ENCODE measurements at places on chromosomes 16 and 17.

- DNase-seq = no peak
These were observed 15.3 kb downstream of the ZZEF1 start for GRCh38 chr17:4127555-4127954.

- DNase-seq = no peak
These were observed 152.4 kb downstream of the ABCC12 start for GRCh38 chr16:48003206-48003907.

DNA sequence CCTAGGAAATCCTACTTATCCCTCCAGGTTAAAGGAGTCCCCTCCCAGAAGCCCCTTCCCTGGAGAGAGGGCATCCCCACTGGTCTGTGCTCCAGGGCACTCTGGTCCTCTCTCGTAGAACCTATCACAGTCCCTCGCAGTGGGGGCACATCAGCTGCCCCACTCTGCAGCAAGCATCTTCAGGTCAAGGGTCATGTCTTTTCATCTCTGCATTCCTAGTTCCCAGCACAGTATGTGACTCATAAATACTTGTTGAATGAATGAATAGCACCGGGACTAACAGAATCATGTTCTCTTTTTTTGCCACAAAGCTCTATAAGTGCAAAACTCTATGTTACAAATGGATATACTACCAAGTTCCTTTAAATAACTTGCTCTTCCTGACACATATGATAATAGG lies 36.0 kb downstream of the RNF157 start:
- DNase-seq = no peak

DNA sequence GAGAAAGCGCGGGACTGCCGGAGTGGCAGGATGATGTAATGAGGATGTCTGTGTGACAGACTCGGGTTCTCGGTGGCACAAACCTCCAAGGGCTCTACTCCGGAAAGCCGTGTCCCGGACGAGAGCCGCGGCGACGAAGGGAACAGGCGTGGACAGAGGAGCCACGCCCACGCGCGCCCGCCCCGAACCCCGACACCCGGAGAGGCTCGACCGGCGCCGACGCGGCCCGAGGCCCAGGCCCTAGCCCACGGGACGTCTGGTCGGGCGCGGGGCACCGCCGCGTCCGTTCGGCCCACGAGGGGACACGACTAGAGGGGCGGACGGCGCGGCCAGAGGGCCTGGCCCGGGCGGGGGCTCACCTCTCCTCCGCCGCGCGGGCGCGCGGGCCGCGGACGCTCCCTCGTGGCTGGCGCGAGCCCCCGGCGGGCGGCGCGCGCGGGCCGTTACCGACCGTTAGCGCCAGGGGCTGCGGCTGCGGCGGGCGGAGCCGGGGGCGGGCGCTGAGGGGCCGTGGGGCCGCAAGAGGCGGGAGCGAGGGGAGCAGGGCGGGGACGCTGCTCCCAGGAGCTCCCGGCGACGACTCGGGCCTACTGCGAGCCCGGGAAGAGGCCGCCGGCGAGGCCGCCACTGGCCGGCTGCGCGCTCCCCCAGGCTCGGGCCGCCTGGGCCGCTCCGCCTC lies 2.1 kb upstream of the IRX5 start:
- DNase-seq = peak; percentile 35

- DNase-seq = no peak
These were observed 25.2 kb downstream of the MIS12 start for GRCh38 chr17:5511401-5512225.

DNA sequence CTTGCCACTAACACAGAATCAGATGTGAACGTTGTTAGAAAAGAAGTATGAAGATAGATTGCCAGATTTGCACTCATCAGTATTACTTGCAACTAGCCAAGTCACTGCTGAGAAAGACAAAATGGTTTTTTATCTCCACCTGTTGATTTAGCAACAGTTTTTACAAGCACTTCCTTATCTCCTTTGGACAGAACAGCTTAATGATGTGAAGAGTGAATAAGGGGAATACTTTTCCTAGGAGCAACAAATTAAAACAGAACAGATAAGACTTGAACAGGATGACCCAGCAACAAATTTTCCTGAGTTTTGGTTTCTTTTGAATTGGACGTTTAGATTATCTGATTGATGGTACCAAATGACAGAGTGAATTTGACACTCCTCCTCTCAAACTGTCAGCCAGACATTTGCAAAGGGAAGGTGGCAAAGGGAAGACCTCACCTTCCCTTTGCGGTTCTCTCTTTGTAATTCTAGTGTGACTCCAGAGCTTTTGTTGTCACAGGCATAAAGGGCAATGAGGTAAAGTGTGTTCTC lies 130.6 kb downstream of the NLK start:
- DNase-seq = no peak

DNA sequence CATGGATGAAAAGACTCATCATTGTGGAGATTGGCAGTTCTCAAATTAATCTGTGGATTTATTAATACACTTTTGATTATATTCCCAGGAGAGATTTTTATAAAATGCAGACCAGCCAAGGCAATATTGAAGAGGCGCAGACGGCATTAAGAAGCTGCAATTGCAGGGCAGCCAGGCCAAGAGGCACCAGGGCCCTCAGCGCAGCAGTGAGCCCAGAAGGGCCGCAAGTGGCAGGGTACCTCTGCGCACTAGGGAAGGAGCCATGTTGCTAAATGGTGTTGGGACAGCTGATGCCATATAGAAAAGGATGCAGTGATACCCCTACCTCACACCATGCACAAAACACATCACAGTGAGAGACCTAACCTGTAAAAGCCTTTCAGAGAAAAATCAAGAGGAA lies 36.6 kb upstream of the CHMP6 start:
- DNase-seq = no peak

DNA sequence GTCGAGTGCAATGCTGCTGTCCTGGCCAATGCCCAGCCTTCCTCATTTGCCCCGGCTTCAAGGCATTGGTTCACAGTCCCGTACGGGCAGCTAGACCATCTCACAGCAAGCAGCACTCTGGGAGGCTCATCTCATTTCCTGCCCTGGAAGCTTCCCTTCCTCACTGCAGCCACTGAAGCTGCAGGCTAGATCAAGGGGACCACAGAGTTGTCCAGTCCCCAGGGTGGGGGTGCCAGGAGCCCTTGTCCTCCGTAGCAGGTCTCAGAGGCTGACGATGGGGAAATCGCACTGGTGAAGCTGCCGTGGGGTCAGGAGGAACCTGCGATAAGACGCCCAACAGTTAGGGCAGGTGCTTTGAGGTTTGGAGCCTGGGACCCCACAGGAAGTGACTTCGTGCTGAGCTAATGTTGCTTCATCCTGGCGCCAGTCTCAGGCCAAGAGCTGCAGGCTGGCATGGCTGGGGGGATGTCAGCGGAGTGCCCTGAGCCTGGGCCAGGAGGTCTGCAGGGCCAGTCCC lies at the start of gene SPNS3:
Gene SPNS3, plus strand, starts transcription at position 426 of the 517 bp plus-strand sequence. Its CDS starts 28 bp downstream, at position 454.
- peak; percentile 28 for DNase-seq

DNA sequence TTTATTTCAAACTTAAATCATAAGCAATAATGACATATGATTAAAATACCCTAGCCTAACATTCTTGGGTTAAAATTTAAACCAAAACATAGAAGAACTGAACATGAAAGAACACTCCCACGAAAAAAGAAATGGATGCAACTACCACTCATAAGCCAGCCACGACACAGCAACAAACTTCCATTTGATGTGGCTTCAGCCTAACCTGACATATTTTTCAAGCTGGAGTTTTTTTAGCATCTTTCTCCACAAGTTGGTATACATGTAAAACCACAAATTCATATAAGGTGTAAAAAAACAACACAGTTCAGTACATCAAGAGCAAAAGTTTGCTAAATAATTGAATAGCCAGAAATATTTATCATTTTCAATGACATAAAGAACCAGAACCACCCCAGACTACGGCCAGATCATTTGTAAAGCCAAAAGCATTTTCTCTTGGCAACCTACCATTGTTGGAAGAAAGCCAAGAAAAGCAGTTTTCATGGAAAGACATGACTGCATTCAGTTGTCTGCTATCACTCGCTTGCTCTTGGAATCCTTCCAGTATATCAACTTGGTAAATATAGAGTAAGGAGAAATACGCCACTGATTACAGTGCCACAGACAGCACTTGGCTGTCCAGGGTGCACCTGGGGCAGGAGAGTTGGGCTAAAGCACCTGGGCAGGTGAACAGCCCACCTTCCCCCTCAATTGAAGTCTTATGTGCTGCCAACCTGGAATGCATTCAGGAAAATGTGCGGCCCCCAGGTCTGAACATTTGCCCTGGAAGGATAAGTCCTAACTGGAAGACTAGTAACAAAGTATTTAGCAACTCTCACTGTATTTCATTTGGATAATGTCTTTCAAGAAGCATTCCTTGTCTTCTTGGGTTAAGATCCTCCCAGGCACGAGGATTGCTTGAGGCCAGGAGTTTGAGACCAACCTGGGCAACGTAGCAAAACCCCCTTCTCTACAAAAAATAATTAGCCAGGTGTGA lies 60.5 kb downstream of the CREBBP start:
- DNase-seq = no peak

DNA sequence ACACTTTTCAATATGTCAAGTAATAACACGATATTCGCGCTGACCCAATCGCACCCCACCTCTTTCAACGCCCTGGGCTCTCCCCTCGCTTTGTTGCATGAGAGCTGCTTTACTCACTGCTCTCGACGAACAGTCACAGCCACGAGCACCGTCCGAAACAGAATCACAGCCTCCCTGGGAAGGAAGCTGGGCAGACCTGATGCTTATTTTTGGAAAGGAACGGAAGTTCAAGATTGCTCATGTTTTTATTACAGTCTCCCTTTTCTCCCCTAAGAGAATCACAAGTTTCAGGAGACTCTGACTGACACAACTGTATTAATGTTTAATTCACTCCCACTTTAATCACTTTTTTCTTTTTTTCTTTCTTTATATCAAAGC lies 67.8 kb downstream of the ANKRD11 start:
- DNase-seq = no peak

GRCh38 chr16:78852081-78852635 lies 748.4 kb downstream of the MAF start:
- no peak for DNase-seq

- no peak for DNase-seq
These were observed 93.0 kb upstream of the RPL38 start for GRCh38 chr17:74110467-74110866.

DNA sequence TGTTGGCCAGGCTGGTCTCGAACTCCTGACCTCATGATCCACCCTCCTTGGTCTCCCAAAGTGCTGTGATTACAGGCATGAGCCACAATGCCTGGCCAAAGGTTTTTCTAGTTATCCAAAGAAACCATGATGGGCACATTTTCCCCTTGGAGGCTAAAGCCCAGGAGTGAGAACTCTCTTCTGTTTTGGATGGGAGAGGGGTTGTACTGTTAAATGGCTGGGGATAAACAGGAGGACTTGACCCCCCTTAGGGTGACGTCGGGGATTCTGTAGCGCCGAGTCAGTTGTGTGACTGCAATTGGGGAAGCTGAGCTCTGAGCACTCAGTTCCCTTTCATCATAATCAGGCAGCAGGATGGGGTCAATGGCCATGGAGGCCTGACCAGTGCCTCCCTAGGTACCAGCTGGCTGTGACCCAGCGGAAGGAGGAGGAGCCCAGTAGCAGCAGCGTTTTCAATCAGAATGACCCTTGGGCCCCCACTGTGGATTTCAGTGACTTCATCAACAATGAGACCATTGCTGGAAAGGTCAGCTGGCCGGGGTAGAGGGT lies 4.1 kb downstream of the AOC3 start:
- DNase-seq = no peak

- DNase-seq = peak; percentile 59
These were observed 155.6 kb upstream of the PLCG2 start for GRCh38 chr16:81623365-81624102.

DNA sequence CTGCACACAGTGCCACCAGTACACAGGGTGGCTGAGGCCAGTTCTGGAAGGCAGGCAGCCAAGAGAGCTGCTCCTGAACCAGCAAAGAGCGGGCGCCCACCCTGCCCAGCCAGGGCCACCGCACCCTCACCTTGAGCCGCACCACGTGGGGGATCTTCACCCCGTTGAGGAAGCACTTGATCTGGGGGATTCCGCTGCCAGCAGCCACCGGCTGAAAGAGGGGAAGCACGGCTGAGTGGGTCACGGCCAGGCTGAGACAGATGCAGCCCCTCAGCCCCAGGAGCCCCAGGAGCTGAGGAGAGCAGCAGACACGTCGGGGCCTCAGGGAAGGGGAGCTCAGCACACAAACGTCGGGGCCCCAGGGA lies 14.6 kb upstream of the CCDC154 start:
- DNase-seq = no peak

GRCh38 chr17:17938388-17939107 lies 33.7 kb downstream of the TOM1L2 start:
- no peak for DNase-seq

DNA sequence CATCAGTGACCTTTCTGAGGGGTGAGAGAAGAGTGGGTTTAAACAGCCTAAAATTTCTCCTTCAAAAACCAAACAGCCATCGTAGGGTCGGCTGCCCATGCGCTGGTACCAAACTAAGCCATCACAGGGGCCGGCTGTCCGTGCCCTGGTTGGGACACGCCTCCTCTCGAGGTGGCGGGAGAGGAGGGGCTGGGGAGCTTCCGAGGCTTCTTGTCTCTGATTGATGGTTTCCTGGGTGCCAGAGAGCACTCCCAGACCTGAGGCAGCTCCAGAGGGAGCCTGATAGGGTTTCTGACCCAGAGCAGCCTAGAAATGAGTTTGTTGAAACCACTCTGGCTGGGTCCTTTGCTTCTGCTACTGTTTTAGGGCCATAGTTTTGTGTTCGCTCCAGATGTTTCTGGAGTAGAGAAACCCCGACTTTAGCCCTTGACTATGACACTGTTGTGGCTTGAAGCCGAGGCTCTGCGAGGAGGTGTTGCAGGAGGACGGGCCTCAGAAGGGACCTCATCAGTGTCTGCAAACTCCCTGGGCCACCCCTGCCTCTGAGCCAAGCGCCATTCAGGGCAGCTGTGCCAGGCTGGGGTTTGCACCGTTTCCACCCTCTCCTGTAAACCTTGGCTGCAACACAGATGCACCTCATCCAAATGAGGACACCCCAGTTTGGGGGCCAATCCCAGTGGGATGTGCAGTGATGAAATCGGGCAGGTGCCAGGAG lies 6.2 kb downstream of the ZNF276 start:
- no peak for DNase-seq

GRCh38 chr16:80982646-80983045 lies 24.0 kb downstream of the CMC2 start:
- no peak for DNase-seq

DNA sequence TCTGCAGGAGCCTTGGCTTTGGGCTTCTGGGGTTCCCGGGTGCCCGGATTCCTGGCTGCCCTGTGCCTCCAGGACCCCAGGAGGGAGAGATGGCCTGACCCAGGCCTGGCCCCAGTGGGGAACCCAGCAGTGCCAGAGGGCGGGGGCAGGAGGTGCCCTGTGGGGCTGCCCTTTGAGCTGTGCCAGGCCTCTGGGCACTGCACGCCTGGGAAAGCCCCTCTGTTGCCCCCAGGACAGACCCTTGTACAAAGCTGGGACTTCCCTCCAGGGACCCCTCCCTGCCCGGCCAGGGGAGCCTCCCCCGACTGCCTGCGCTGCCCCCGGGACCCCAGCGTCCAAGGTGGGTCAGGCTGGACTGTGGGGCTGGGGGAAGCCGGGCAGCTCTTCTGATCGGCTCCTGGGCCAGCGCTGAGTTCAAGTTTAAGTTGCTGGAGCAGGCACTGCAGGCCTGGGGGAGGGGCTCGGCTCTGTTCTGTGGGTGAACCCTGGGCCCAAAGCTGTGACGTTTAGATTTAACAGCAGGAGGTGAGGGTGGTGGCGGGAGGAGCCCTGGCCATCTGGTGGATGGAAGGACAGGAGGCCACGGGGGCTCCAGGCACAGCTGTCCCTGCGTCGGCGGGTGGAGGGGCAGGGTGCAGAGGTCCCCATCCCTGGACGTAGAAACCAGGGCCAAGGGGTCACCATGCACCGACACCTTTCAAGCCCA lies 27.6 kb upstream of the C1QTNF8 start:
- DNase-seq = no peak

- DNase-seq = peak; percentile 53
These were observed 13.2 kb downstream of the COPZ2 start for GRCh38 chr17:48024149-48025039.

- DNase-seq = no peak
These were observed 19.8 kb upstream of the MARCHF10 start for GRCh38 chr17:62827746-62828485.
